PC-9 (cell line): ENCODE measurements at places on chromosomes 6 and 20. TPM values are rescaled to one million over a fixed set of nuclear protein-coding genes. Genes with fewer than 3 reads are reported as not detected.

GRCh38 chr20:54176610-54177009, 2.8 kb upstream of the CYP24A1 start:
- H3K36me3 ChIP-seq, result peaks cover 12% of the 10 kb centered on the region; the same call in 1 of the 2 replicates
- DNase-seq, result no peak
- peaks cover 49% of the 10 kb centered on the region for H3K4me1 ChIP-seq
- H3K4me3 ChIP-seq, result no peak overlapping the region
- peak overlapping the region; percentile 6; the same call in 1 of the 2 replicates for H3K27ac ChIP-seq
- H3K27me3 ChIP-seq, result no peaks in the 10 kb centered on the region

DNA sequence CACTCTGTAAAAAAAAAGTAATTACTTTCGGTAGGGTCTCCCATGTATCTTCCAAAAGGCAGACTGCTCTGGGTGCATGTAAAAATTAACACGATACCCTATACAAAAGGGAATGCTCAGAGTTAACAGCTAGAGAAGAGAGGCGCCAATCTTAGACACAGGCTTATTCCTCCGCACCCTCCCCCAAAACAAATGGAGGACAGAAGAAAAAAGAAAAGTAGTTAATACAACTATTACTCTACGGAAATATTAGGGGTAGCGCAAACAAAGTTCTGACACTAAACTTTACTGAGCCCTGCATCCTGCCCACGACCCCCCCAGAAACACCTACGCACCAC, 331 bp upstream of the UFL1 start:
- no peaks in the 10 kb centered on the region for H3K27me3 ChIP-seq
- H3K4me3 ChIP-seq, result peak overlapping the region; percentile 72
- H3K27ac ChIP-seq, result peak overlapping the region; percentile 94

DNA sequence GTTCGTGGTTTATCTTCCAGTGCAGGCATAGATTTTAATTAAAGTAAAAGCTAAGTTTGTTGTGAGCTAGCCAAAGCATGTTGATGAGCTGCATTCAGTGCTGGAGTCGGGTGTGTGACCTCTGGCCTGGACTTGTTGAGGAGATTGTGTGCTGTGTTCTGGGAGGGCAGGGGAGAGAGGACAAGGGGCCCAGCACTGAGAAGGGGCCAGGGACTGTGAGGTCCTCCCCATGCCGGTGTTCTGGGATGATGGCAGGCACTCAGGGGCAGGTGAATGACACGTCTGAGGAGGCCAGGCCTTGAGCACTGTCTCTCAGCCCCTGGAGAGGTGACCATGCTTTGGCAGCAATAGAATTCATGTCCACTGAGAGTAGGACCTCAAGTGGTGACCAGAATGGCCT, 97.9 kb downstream of the FOXF2 start:
- H3K4me3 ChIP-seq, result no peak overlapping the region
- H3K27ac ChIP-seq, result no peak overlapping the region
- no peaks in the 10 kb centered on the region for H3K27me3 ChIP-seq

DNA sequence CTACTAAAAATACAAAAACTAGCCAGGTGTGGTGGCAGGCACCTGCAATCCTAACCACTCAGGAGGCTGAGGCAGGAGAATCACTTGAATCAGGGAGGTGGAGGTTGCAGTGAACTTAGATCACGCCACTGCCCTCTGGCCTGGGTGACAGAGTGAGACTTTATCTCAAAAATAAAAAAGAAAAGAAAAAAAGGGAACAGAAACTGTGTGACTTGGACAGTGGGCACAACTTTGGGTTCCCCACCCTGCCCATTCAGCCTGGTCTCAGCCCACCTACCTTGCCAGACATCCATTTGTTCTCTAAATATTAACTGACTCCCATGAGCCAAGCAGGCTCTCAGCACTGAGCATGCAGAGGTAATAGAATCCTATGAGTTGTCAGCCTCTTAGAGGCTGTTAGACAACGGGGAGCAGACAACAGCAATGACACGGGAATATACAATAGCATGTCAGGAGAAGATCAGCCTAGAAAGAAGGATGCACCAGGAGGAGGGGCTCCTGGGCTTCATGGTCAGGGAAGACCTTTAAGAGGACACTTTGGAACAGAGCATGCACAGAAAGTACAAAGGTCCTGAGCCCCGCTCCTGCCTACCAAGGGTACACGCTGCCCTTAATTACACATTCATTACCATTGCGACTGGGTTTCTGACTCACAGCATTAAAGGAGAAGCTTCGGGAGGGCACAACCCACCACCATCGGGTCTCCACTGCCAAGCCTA, 20.0 kb downstream of the FAM209B start:
- H3K27me3 ChIP-seq, result no peaks in the 10 kb centered on the region
- no peak overlapping the region for H3K27ac ChIP-seq
- peaks cover 27% of the 10 kb centered on the region for H3K4me1 ChIP-seq
- no peak for DNase-seq
- no peak overlapping the region for H3K4me3 ChIP-seq
- no peaks in the 10 kb centered on the region for H3K36me3 ChIP-seq

The BPIFB4 gene
- total RNA-seq, result not detected in 2 replicates
